ENCODE measurements at places on chromosomes 16 and 17.

- no peak for DNase-seq
Measured at GRCh38 chr17:40621019-40621418, 26.6 kb downstream of the SMARCE1 start.

DNA sequence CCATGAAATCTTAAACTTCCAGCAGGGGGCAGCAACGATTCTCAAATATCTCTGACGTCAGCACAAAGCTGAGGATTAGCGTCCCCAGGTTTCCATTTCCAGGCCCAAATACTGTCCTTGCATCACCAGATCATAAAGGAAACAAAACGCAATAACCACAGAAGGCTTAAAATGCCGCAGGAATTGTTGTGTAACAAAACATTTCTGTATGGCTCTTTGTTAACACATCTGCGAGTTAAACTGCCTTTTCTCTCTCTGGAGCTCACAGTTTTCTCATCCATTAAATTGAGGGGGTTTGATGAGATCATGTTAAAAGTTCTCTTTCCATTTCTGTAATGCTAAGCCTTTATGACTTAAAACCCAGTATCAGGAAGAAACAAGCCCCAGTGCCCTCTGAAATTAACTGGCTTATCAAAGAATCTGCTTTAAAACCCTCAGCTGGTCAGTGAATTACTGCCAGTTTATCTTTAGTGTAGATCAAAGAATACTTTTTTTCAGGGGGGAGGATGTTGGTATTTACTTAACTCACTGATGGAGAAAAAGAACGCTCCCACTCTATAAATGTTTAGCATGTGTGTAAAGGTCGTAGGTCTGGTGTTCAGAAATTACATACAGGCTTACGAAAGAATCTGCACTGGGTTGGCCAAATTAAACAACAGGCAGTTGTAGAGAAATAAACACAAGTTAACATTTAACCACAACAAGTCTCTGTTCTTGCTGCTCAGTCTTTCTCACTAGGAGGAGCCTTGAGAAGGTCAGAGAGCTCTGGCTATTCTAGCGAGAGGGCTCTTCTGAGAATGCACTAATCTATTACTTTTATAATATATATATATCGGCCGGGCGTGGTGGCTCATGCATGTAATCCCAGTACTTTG is 10.6 kb upstream of the TERF2 start:
- peak; percentile 85 for DNase-seq

- no peak for DNase-seq
Measured at GRCh38 chr17:19787733-19788357, 39.7 kb upstream of the ALDH3A1 start.

- no peak for DNase-seq
Measured at GRCh38 chr16:24409045-24409444, 130.3 kb upstream of the RBBP6 start.

- no peak for DNase-seq
Measured at GRCh38 chr17:29591146-29591736, 1.7 kb upstream of the ANKRD13B start.
